ENCODE measurements at places on chromosomes 7 and 10.

- no peak for DNase-seq
Observed at GRCh38 chr10:126924915-126925300, 19.7 kb downstream of the DOCK1 start.

DNA sequence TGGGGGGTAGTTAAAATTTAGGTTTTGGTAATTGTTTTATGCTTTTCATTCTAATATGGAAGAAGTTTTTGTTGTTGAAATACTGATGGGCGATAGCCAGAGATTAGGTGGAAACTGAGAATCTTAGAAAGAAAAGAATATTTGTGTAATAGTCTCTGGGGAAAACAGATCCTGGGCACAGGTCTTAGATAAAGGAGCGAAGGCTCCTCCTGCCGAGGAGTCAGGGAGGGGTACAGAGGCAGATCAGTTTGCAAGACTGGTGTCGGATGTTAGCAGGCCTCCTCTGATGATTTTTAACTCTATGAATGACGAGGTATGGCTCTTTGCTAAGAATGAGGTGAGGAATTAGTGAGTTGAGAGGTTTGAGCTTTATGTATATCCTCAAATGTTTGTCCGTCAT, 339.7 kb downstream of the HGF start:
- no peak for DNase-seq

- no peak for DNase-seq
Observed at GRCh38 chr7:2051707-2052656, 180.8 kb downstream of the MAD1L1 start.

- DNase-seq, result no peak
Observed at GRCh38 chr10:99784727-99785441, 2.4 kb downstream of the ABCC2 start.

GRCh38 chr7:129295015-129295423, 70.2 kb downstream of the AHCYL2 start:
- DNase-seq, result no peak

GRCh38 chr7:55018361-55019190, at the start of gene EGFR:
TSS of gene EGFR (plus strand) at chr7:55019017. CDS start at chr7:55019278, 261 bp downstream.
- no peak for DNase-seq

DNA sequence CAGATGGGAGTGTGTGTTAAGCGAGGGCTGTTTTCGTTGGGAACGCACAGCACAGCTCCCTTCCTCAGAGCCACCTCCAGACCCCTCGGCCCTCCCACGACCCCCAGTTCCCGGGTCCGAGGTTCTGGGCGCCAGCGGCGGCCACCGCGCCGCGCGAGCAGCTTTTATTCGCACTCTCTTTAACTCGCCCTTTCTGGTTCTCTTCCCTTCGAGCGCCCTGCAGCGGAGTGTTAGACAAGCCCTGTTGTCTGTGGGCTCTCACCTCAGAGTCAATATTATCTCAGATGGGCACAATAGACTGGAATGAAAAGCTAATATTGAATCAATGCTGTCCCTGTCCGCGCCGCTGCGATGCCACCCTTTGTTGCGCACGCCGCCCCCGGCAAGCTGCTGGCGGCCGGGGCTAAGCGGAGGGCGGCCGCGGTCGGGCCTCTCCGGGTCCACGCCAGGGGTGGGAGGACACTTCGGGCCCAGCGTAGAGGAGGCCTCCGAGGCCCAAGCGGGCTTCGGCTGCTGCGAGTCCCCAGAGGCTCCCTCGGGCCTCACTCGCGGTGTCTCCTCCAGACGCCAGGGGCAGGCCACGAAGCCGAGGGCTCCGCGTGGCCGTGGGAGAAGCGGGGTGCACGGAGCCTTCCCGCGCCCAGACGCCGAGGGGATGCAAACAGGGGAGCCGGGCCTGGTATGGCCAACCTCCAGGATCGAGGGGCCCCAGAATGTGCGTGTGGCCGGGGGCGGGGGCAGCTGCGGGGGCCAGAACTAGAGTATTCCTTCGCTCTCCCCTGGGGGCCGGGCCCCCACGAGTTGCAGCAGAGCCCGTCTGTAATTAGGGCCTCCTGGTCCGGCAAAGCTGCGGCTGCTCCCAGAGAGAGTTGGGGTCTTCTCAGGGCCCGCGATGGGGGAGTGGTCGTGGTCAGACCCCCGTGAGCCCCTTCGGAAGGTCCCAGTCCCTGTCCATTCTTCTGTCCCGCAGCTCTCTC, 7.9 kb upstream of the EMX2 start:
- no peak for DNase-seq

DNA sequence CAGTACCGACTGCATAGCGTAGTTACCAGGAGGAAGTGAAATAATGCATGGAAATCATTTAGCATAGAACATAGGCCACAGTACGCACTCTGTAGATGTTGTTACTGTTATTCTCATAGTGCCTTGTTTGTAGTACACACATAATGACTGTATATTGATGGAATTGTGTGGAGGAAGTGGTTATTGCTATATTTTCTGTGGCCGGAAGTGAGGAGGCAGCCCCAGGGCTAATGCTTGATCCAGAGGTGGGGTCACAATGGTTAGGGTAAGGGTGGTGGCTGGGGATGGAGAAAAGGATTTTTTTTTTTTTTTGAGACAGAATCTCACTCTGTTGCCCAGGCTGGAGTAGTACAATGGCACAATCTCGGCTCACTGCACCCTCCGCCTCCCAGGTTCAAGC, 4.5 kb upstream of the MGAM start:
- DNase-seq, result no peak

GRCh38 chr7:84666651-84667050, 472.1 kb upstream of the SEMA3A start:
- DNase-seq, result no peak
